Fibroblast of skin of back (primary cell): ENCODE measurements at places on chromosomes 11 and 22.

DNA sequence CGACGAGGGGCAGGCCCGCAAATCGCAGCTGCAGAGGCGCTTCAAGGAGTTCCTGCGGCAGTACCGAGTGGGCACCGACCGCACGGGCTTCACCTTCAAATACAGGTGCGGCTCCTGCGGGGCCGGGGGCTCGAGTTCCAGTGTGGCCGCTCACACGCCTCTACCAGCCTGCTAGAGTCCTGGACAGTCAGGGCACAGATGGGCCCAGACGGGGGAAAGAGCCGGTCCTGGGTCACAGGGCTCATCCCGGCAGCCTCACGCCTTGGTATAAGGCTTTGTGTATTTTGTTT lies 506 bp downstream of the MCM5 start:
- DNase-seq: no peak

DNA sequence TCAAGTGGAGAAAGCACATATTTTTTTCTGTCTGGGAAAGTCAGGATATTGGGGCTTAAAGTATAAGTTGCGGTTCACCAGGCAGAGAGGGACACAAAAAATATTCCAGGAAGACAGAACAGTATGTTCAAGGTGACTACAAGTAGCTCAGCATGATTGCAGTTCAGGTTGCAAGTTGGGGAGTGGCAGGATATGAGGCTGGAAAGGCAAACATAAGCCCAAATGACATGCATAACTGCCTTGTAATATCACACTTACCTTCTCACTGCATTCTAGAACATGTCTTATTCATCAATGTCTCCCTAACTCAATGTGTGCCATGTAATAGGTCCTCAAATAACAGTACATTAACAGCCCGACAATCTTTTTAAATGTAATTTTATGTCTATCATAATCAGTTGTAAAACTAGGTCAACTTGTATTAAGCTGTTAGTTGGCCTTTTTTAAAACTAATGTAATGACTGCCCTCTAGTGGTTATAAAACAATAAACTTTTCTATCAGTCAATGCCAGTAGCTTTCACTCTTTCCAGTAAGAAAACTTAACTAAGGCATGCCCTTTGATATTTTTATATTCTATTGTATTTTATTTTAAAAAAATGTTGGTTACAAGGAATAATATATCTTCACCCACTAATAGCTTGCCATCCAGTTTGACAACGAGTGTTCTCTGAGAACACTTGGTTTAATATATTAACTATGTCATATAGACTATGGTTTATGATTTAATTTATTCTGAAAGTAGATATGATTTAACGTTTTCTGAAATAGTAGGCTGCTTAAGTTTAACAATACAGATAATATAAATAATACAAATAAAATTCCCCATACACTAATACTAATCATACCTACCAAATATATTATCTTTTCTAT lies 39.4 kb upstream of the CFAP300 start:
- DNase-seq: peak; percentile 61

GRCh38 chr22:49803737-49804375 lies 23.8 kb downstream of the BRD1 start:
- DNase-seq: no peak

DNA sequence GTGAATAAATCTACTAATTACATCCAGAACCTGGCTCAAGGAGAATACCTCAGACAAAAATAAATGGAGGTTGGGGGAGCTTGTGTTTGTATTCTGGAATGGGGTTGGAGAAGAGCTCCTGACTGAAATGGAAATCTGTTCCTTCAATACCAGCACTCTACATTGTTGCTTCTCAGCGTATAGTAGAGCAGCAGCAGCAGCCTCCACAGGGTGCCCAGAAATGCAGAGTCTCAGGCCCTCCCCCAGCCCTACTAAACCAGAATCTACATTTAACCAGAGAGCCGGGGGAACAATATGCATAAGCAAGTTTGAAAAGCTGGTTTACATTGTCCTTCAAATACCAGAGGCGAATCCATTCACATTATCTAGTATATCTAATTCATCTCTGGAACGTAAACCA lies 474.8 kb downstream of the NTM start:
- no peak for DNase-seq

GRCh38 chr11:2548596-2548995 lies 103.8 kb downstream of the KCNQ1 start:
- DNase-seq: no peak

- DNase-seq: no peak
These were observed 94.6 kb upstream of the OR9G4 start for GRCh38 chr11:56842814-56843794.

DNA sequence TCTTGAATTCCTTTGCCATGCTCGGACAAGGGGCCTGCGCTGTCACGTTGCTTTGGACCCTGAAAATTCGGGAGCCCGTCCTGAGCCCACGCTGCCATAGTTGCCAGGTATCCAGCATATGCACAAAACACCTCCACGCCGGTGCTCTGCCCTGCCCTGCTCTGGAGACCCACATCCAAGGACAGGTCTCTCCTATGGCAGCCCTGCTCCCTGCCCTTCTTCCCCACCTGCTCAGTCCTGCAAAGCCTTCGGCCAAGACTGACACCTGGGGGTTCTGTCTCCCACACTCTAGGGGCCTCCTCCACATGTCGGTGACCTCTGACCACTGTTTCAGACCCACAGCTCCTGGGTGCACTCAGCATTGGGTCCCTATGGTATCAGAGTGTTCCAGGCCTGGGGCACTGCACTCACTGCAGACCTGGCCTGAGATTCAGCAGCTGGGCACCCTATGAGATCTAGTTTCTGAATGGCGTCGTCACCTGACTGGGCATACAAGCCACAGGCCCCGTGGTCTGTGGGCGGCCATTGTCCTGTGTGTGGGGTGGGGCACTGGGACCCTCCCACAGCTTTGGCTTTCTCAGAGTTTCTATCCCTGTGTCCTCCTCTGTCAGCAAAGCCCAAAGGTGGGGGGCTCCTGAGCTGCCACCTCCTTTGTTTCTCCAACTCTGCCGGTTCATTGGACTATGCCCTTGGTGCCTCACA lies 2.0 kb upstream of the KRTAP5-6 start:
- no peak for DNase-seq

- no peak for DNase-seq
These were observed 439 bp downstream of the SNX32 start for GRCh38 chr11:65834202-65834601.

- no peak for DNase-seq
These were observed 7.6 kb upstream of the MUC6 start for GRCh38 chr11:1044160-1044559.

GRCh38 chr11:68724293-68724692 lies 27.0 kb downstream of the TESMIN start:
- DNase-seq: no peak

DNA sequence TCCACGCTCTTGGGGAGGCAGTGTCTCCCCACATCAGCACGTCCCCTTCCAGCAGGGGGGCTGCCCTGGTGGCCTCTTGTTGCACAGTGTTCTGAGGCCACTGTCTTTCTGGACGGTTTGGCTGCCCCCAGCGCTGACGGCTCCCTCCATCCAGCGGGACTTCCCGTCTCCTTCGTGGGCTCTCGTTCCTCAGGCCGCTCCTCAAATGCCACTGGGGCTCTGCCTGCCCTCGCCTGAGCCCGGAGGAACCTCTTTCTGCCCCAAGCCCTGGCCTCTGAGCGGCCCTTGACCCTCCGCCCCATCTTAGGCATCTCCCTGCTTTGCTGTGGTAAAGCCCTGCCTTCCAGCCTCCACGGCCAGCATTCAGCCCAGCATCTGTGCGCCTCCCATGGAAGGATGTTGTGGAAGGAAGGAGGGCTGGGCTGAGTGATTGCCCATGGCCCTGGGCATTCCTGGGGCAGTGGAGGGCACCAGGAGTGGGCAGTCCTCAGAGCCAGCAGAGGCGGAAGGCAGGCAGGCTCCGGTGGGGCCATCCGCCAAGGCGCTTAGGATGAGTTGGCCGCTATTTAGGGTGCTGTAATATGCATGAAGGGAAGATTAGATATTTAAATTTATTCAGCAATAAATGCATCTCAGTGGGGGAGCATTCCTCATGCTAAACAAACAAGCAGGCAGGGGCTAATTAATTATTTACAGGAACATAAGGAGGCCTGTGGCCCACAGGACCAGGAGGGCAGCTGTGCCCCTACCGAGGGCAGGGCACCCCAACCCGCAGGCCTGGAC lies 17.8 kb downstream of the OTUB1 start:
- no peak for DNase-seq

- no peak for DNase-seq
These were observed 2.9 kb downstream of the DENND6B start for GRCh38 chr22:50323900-50324299.

DNA sequence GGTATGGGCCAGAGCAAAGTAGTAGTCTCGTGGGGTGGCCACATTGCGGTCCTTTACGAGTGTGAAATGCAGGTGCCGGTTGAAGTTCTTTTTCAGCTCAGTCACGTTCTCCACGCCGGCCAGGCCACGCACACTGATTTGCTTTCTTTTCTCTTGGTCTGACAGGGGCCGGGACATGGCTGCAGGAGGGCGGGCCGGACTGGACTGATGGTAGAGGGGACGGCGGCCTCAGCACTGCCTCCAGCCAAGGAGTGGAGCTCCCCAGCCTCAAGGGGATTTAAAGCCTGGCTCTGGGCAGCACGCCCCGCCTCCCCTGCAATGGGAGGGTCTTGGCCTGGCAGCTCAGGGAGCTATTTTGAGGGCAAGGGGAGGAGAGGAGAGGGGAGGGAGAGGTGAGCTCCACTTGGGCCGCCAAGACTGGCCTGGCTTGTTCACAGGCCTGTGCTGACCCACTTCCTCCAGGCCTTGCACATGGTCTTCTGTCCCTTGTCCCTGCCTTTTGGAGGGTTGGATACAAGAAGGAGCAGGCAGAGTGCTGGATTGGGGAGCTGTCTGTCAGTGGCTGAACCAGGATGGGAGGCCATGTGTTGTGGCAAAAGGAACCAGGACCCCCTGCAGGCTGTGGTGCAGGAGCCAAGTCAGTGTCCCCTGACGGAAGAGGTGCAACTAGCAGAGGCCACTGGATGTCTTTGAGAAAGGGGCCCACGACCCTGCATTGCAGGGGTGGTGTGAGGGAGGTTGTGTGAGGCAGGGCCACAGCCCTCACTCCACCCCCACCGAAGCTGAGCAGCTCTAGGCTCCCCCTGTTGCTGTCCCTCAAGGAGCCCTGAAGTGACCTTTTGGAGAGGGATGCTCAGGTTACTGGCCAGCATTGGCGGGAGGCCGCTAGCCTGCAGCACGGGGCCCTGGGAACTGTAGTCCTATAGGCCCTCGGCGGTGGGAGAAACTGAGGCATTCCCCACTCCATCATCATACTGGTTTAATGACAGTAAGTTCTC lies at the start of gene PYGM:
TSS of gene PYGM (minus strand) at position 253 of the 998 bp plus-strand sequence. CDS start at position 177, 76 bp downstream.
- no peak for DNase-seq

DNA sequence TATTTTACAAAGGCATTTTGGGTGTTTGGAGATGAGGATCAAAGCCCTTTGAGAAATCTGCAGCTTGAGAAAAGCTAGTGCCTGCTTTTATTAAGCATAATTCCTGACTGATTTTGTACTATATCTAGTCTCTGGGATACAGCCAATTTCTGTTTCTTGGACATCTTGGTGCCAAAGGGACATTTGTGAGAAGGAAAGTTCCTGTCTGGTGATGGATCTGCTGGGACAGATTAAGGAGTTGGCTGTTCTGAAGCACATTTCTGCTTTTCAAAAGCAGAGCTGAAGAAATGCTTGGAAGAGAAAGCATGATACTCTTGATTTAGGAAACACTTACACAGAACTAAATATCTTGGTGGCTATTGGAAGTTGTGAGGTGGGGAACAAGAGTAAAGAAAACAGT lies 254.6 kb upstream of the CCDC90B start:
- no peak for DNase-seq

GRCh38 chr11:16311831-16312230 lies 44.5 kb downstream of the SOX6 start:
- no peak for DNase-seq

DNA sequence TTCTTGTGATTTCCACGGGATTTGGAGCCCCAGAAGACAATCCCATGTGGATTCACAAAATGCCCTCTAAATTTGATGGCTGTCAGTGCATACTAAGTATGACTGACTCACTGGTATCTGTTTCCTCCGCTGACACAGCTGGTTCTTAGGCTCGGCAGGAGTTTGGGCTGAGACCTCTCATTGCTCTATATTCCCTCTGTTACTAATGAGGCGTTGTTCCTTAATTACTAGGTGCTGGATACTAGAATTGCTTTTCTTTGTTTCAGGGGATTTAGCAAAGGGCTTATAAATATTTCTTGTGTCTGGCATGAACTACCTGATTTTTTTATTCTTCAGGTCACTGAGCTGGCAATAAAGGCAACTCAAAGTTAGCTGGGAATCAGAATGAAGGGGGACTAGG lies 53.2 kb upstream of the EHF start:
- no peak for DNase-seq

- DNase-seq: no peak
These were observed 845 bp downstream of the RBM7 start for GRCh38 chr11:114401311-114401710.

GRCh38 chr11:126495281-126496220 lies 140.1 kb downstream of the ST3GAL4 start:
- no peak for DNase-seq

DNA sequence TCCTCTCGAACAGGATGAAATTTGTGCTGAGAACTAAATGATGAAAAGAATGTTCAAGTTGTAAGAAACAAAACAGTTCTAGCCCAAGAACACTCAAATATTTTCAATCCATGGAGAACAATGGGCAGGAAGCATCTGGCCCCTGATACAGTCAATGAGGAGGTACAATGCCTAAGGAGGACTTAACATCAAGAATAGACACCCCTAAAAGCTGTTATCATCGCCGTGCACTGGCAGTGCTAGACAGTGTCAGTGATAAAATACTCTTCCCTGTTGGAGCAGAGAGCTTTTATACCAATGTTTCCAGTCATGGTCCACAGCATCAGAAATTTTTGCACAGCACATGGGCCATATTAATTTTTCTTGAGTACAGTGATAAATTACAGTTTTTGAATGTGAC lies 20.2 kb upstream of the VSTM5 start:
- no peak for DNase-seq

- peak; percentile 32 for DNase-seq
These were observed 10.2 kb upstream of the POU2F3 start for GRCh38 chr11:120229451-120230424.

- DNase-seq: no peak
These were observed 208.8 kb downstream of the DCDC1 start for GRCh38 chr11:31160504-31161422.

GRCh38 chr11:86039094-86039493 lies 29.8 kb downstream of the PICALM start:
- no peak for DNase-seq
